ENCODE measurements at places on chromosomes 11 and 22. TPM values are rescaled to one million over a fixed set of nuclear protein-coding genes. Genes with fewer than 3 reads are reported as not detected.

The ARHGAP42 gene
- 2.4 TPM for total RNA-seq

The NXPE1 gene
- not detected for total RNA-seq

The GALR3 gene
- not detected for total RNA-seq

The APOA1 gene
- not detected for total RNA-seq

DNA sequence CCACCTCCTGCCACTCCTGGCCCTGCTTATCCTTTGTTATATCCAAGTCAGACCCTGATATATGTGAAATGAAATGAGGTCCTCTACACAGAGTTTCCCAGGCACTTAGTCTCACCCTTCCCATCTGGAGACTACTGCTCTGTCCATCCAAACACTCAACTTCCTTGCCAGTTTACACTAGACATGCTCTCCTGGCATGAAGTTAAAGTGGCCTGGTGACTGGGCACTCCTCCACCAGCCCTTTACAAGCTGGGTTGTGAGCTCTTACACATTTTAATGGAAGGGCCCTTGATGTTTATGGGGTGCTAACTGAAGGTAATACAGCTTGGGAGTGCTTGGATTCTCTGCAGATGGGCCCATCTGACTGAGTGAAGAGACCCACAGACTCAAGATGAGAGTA lies 216.1 kb upstream of the NARS2 start:
- DNase-seq = no peak

DNA sequence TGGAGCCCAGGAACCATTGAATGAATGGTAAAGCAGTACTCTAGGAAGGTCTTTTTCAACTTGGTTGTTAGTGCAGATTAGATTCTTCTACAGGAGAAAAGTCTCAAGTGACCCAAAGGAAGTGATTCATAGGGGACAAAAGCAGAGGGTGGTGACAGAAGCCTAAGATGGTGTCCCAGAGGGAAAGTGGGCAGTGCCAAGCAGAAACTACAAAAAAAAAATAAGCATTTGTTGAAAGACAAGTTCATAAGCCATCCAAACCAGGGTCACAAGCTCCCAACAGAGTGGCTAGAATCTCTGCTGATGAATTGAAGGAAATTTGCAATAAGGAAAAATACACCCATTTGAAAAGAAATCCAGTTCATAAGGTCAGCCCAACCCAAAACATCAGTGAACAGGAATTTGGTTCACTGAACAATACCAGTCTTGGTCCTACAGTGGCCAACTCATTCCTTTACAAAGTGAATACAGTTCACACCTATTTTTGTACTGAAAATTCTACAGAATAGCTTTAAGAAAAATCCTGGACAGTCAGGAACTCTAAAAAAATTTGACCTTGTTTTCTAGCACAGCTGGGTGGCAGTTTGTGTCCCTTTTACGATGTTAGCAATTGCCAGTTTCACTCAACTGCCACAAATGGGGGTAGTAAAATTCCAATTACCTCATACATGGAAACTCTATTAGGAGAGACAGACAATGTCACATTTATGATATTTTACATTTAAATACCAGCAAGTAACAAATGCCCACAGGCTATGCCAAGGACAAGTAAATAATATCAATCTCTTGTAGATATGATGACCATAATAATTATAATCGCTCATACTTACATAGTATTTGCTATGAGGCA lies 21.6 kb upstream of the NUP160 start:
- peak; percentile 37 for DNase-seq

- no peak for DNase-seq
Observed at GRCh38 chr11:12361682-12362081, 15.7 kb upstream of the PARVA start.

DNA sequence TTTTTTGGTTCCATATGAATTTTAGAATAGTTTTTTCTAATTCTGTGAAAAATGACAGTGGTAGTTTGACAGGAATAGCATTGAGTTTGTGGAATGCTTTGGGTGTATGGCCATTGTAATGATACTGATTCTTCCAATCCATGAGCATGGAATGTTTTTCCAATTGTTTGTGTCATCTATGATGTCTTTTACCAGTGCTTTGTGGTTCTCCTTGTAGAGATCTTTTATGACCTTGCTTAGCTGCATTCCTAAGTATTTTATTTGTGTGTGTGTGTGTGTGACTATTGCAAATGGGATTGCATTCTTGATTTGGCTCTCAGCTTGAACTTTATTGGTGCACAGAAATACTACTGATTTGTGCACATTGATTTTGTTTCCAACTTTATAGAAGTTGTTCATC lies 3.0 kb upstream of the CSF2RB start:
- no peak for DNase-seq

GRCh38 chr11:78039919-78040671 lies 17.0 kb upstream of the KCTD14 start:
- DNase-seq = peak; percentile 80

DNA sequence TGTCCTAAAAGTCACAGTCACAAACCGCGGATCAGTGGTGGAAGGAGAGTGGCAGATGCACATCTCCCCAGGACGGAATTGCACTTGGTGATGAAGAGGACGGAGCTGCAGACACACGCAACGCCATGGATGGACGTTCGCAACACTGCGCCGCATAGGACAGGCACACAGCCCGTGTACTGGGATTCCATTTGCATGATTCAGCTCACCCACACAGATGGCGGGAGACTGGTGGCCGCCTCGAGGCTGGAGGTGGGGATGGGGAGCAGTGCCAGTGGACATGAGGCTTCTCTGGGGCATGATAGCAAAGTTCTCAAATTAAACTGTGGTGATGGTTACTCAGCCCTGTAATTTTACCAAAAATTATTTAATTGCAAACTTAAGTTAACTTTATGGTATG lies 37.4 kb downstream of the DUSP8 start:
- DNase-seq = no peak

DNA sequence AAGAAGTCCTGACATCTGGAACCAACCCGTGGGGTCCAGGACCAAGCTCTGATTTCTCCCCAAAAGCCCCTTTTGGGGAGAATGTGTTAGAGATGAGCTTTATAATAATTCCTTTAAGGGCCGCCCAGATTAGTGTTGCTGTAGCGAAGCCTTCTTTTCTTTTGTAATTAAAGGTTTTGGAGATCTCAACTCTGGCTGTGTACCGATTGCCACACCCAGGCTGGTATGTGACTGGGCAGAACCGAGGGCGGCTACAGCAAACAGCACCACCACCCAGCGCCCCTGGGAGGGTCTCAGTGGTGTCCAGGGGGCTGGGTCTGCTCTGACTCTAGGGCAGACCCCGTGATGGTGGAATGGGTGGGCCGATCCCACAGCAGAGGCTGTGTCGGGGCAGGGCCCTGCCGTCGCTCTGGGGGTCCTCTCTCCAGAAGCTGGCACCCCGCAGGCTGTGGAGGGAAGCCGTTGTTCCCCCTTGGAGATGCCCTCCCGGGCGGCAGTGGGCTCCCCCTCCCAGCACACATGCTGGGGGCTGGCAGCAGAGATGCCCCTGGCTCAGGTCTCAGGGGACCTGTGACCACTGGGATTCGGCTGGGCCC lies 31.0 kb downstream of the TPCN2 start:
- DNase-seq = no peak

- no peak for DNase-seq
Observed at GRCh38 chr22:40679249-40679963, at the start of gene MCHR1. MCHR1 (plus strand) TSS chr22:40679484; CDS start chr22:40679653, 169 bp downstream.

DNA sequence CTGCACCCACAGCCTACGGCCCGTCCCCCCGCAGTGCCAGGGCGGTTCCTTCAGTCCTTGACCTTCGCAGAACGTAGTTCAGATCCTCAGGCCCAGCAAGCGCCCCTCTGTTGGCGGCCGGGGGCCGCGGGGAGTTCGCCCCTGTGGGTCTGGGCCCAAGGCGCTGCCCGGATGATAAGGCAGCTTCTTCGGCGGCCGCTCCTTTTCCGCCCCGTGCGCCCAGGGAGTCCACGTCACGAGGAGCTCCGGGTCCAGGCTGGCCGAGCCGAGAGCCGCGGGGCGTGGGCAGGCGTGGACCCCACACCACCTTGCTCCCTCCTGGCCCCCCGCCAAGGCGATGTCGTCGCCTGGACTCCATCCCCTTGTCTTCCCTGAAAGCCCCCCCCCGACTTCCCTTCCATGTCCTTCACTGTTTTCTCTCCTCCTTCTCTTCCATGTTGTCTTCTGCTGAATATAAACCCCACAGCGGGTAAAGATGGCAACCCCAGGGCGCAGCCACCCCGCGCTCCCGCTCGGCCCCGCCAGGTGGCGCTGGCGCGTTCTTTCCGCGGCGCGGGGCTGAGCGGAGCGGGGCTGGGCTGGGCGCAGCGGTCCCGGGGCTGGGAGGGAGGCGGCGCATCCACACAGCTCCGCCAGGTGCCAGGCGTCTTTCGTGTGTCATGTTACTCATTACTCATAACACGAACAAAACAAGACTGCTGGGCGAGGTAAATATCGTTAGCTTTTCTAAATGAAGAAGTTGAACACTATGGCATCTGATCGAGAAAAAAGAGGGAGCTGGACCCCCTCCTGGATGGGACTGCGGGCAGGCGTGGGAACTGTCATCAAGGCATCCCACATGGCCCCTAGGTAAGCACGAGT lies 321.0 kb downstream of the NTM start:
- DNase-seq = peak; percentile 34

DNA sequence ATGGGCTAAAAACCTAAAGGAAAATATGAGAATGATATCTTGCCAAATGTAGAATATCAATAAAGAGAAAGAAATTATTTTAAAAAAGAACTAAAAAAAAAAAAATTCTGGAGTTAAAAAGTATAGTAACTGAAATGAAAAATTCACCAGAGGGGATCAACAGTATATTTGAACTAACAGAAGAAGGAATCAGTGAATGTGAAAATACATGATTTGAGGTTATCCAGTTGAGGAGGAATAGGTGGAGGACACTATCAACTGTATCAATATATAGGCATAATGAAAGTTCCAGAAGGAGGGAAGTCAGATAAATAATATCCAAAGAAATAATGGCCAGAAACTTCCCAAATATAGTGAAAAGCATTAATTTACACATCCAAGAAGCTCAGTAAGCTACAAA lies 16.1 kb upstream of the HORMAD2 start:
- DNase-seq = no peak

GRCh38 chr11:23688835-23689234 lies 808.0 kb upstream of the LUZP2 start:
- DNase-seq = peak; percentile 16

- no peak for DNase-seq
Observed at GRCh38 chr11:111932611-111932950, 4.6 kb upstream of the DIXDC1 start.

- DNase-seq = peak; percentile 41
Observed at GRCh38 chr11:59206635-59207034, 6.1 kb downstream of the MPEG1 start.

- DNase-seq = no peak
Observed at GRCh38 chr11:122741613-122742300, 86.2 kb downstream of the UBASH3B start.

DNA sequence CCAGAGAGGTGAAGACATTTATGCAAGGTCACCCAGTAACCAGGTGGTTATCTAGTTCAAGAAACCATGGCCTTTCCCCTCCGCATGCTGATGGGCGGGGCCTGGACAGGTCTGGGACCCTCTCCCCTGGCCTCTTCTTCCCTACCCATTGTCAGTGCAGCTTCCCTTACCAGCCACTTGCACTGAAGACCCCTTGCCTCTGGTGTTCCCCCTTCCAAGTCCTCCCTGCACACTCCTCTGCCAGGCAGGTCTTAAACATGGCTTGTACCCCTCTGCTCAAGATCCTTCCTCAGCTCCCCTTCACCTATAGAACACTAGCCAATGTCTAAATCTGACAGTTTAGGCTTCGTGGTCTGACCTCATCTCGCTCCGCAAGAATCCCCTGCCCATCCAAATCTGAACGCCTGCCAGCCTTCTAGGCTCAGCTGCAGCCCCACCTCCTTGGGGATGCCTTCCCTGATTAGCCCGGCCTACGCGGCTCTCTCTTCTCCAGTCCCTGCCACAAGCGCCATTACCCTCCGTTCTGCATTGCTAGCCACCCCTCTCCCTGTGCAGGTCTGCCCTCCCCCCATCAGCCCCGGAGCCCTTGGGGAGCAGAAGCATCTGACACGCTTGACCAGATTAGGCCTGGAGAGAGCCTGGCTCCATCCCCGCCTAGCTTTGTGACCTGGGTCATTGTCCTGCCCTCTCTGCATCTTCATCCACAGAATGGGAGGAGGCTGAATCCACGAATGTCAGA lies 213.8 kb downstream of the DSCAML1 start:
- no peak for DNase-seq
